ENCODE measurements at places on chromosomes 16 and 17.

DNA sequence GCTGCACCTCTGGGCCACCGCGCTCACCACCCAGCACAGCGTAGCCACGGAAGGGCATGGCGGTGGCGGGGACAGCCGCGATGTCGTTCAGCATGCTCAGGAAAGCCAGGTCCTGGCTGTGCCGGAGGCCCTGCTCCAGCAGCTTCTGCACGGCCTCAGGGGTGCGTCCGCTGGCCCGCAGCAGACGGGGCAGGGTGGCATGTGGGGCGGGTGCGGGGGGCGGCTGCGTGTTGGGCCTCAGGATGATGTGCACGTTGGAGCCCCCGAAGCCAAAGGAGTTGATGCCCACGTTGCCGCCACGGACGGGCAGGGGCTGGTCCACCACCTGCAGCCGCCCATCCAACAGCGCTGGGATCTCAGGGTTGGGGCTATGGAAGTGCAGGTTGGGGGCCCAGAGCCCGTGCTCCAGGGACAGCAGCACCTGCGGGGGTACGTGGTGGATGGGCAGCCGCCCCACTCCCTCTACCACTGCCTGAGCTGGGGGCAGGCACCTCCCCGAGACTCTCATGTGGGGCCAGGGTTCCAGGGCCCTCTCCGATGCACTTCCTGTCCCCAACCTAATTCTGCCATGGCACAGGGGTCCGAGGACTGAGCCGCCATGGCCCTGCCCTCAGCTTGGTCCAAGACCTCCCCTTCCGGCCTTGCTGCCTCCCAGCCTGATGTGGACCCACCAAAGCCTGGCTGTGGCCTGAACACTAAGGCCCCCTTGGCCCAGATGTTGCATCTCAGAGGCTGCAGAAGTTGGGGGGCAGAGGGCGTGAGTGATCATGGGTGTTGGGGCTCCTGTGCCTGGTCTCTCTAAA is 6.6 kb downstream of the FASN start:
- no peak for DNase-seq

GRCh38 chr17:77856551-77857305 is 101.8 kb upstream of the TNRC6C start:
- no peak for DNase-seq

DNA sequence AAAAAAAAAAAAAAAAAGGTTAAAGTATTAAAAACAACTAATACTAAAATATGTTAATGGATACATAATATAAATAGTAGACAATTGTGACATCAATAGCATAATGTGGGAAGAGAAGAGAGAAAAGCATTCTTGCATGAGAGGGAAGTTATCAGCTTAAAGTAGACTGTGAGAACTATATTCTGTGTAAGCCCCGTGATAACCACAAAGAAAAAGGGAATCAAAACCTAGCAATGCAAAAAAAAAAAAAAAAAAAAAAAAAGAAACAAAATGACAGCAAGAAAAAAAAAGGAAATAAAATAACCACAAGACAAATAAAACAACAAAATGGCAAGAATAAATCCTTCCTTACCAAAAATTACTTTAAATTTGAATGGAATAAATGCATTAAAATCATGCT is 39.8 kb upstream of the MYLK3 start:
- DNase-seq = no peak

DNA sequence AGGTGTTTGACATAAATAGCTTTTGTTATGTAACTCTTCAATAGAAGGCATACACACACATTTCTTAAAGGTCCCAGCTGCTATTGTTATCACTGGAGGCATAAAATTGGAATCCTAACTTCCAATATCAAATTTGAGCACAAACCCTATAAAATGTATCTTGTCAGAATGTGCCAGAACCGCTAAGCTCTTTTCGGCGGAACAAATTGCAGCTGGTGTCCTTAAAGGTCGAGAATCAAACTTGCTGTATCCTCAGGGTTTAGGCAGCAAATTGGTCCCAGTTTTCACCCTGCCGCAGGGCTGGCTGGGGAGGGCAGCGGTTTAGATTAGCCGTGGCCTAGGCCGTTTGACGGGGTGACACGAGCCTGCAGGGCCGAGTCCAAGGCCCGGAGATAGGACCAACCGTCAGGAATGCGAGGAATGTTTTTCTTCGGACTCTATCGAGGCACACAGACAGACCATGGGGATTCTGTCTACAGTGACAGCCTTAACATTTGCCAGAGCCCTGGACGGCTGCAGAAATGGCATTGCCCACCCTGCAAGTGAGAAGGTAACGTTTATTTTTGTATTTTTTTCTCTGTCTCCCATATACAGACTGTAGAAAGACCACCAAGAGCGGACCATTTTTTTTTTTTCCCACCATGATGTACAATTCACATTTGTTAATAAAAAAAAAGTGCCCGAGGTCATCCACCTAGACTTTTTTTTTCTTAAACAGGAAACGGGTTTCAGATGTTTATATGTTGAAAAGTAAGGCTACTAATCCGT is 297.1 kb downstream of the IRF8 start:
- DNase-seq = no peak

DNA sequence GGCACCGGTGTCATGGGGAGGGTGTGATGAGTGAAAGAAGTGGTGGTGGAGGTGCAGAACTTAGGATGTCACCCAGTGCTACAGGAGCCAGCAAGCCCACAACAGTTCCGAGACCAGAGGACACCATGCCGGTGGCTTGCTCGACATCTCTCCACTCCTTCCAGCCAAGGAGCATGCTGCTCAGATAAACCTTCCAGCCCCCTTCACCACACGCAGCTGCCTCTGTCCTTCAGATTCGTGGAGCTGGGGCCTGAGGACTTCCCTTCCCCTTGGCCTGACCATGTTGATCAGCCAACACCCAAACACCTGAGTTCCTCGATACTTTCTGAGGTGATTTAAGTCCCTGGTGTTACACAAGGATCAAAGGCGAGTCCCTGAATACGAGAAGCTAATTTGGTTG is 188.8 kb upstream of the FOXF1 start:
- no peak for DNase-seq

- no peak for DNase-seq
Observed at GRCh38 chr17:55426851-55427586, 5.4 kb upstream of the MMD start.

DNA sequence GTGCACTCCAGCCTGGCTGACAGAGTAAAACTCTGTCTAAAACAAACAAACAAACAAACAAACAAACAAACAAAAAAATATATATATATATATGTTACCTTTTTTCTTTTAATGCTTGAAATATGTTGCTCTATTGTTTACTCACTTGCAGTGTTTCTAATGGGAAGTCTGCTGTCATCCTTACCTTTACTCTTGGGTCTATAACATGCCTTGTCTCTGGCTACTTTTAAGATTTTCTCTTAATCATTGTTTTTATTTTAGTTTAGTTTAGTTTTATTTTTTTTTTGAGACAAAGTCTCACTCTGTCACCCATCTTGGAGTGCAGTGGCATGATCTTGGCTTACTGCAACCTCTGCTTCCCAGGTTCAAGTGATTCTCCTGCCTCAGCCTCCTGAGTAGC is 16.1 kb upstream of the TNRC6A start:
- no peak for DNase-seq

GRCh38 chr16:13702614-13703013 is 217.3 kb upstream of the ERCC4 start:
- DNase-seq = no peak

Data from BJ (cell line).